ENCODE measurements at places on chromosomes 7 and 10.

DNA sequence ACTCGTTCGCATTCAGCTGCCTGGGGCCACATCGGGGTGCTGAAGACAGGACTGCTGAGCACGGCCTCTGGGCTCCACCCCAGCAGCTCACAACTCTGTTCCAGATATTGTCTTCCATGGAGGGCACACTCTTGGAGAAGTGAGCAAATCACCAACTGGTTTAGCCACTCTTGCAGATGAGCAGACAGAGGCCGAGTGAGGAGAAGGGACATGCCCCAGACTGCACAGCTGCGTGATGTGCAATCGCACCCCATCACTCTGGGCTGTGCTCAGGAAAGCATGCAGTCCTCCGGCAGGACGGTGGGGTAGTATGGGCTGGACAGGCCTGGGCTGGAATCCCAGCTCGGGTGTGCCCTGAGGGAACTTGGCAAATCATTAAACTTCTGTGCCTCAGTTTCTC is 111.6 kb downstream of the FAM53B start:
- no peak for DNase-seq

DNA sequence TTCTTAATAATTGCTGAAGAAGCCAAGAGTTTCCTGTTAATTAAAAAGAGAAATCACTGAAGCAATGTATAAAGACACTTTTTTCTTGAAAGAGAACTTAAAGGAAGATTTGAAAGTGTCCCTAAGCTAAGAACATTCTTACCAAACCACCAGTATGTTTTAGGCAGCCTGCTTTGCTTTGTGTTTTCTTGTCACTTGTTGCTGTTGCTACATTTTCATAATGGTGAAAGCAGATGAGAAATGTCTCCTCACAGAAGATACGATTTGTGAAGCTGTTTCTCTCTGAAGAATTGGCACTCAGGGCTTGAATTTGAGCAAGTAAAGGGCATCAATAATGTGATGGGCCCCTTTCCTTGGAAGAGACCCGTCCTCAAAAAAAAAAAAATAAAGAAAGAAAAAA is 30.9 kb downstream of the TCF7L2 start:
- no peak for DNase-seq

DNA sequence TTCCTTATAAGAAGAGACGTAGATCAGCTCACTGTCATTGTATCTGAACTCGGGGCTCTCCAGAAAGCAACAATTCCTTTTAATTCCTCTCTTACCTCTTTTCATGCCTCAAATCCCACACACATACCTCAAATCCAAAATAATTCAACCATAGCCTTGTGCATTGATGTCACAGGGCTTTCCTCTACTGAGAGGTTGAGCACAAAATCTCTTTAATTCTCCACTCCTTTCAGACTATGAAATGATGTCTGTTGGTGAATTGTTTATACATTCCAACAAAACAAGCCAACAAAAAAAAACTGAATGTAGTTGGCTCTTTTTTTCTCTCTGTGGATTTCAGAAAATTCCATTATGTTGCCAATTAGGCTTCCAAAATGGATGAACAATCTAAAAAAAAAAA is 53.2 kb downstream of the BPGM start:
- DNase-seq = no peak

- DNase-seq = no peak
Measured at GRCh38 chr7:42029405-42029804, 207.6 kb downstream of the GLI3 start.

- peak; percentile 56 for DNase-seq
Measured at GRCh38 chr7:81932936-81933335, 163.1 kb upstream of the HGF start.

DNA sequence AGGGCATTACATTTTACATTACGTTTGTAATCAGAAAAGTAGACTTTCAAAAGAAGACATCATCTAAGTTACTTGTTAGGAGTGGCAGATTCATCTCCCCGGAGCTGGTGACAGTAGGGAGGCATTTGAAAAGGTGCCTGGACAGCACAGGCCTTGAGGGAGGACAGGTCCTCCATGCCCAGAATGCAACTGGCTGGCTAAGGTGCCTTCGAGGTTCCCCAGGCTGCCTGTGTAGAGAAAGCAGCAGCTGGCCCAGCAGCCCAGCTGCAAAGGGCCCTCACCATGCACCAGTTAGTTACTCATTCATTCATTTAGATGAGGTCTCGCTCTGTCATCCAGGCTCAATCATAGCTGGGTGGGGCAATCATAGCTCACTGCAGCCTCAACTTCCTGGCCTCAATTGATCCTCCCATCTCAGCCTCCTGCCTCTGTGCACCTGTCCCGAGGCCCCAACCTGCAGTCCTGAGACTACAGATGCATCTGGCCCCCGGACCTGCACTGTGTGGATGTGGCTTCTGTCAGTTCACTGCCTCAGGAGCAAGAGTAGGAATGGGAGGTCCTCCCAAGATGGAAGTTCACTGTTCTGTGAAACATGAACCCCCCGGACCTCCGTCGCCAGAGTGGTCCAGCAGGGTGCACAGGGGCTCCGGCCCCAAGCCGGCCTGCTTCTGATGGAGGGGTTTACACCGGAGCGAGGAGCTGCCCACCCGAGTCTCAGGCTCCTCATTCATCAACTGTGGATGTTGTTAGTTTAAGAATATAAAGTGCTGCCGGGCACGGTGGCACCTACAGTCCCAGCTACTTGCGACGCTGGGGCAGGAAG is 36.6 kb downstream of the PRKAG2 start:
- DNase-seq = no peak

DNA sequence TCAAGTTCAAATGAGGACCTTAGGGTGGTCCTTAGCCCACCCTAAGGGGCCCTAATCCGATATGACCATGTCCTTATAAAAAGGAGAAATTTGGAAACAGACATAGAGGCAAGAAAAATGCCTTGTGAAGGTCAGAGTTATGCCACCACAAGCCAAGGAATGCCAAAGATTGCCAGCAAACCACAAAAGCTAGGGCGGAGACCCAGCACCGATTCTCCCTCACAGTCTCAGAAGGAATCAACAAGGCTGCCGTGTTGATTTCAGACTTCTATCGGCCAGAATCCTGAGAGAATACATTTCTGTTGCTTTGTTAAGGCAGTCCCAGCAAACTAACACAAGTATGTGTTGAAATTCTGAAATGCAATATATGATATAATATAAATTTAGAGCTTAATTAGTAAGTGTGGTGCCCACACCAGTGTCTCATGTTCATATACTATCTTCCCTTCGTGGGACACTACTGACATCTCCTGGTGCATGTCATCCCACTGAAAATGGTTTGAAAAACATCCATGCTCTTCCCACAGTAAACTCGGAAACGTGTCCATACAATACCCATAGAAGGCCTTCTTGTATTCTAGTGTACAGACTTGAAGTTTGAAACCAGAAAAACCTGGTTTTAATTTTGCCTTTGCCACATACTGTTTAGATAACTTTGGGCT is 349.0 kb downstream of the TNS3 start:
- DNase-seq = no peak

- no peak for DNase-seq
Measured at GRCh38 chr7:4814433-4814832, 39.0 kb downstream of the AP5Z1 start.

GRCh38 chr7:25854608-25855497 is 297.1 kb upstream of the NFE2L3 start:
- DNase-seq = peak; percentile 37

DNA sequence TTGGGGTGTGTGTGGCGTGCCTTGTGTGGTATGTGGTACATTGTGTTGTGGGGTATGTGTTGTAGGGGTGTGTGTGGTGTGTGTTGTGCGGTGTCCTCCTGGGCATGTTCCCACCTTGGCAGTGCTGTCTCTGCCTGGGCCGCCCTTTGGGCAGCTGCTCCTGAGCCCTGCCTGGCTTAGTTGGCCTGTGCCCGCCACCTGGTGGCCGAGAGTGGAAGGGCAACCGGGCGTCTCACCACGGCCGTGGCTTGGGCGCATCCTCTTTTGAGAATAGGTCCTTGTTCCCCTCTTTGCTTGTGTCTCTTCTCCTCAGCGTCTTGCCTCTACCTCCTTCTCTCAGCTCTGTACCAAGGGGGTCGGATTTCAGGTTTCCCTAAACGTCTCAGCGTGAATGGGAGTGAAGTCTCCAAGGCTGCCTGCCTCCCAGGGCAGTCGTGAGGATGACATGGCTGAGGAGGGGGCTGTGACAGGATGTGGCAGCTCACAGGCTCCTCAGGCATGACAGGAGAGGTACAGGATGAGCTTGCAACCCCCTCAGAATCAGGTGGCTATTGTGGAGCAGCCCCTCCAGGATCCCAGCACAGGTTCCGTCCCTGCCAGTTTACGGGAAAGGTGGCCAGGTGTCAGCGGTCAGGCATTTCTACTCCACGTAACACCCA is 98.4 kb upstream of the PODXL start:
- peak; percentile 92 for DNase-seq

DNA sequence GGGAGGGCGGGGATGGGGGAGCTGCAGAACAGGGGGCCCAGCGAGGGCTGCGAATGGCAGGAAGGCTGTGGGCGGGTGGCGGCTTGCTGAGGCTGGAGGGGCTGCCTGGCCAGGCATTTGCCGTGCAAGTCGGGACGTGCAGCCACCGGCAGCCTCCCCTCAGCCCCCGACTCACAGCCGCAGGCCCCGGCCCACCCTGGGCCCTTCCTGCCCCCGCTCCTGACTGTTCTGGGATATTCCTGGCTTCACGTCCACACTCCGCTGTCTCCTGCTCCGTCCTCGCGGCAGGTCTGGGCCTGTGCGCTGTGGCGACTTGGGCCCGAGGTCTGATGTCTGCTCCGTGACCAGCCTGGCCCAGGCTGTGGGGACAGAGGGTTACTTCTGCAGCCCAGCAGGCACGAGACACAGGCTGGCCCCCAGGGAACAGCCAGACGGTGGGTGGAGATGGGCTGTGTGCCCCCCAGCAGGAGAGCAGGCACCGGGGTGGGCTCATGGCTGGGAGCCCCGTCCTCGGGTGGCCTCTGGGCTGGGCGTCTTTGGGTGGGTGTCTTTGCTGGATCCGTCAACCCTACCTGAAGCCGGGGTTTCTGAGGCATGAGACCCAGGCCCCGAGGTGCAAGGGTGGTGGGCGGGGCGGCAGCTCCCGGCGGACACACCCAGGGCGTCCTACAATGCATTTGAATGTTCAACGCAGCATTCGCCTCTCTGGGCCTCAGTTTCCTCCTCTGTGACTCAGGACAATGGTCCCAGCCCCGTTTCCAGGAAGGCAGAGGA is 86.5 kb downstream of the FOXL3 start:
- no peak for DNase-seq

- DNase-seq = no peak
Measured at GRCh38 chr10:10891124-10892082, 126.3 kb upstream of the CELF2 start.

All from suppressor macrophage (primary cell).